Stimulated activated naive B cell treated with anti-CD40 and anti-IgM and Interleukin-4, amounts not matched to agents 10 μg/mL and 1 μg/mL and 100 μg/mL, for 72 hours (primary cell): ENCODE measurements at places on chromosomes 11 and 22.

DNA sequence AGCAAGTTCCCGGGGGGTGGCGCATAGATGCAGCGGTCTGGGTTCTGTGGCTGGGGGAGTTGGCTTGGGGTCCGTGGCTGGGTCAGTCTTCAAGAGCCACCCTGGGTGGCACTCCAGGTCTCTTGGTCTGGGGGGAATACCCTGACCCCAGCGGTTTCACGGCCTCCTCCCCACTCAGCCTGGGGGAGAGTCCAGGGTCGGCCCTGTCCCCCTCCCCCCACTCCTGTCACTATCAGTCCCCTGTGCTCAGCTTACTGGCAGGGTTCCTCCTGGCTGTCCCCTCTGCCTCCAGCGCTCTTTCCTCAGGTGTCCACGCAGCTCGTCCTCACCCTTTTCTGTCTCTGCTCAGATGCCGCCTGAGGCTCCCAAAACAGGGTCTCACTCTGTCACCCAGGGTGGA is 68.5 kb upstream of the PARVG start:
- DNase-seq, result no peak

DNA sequence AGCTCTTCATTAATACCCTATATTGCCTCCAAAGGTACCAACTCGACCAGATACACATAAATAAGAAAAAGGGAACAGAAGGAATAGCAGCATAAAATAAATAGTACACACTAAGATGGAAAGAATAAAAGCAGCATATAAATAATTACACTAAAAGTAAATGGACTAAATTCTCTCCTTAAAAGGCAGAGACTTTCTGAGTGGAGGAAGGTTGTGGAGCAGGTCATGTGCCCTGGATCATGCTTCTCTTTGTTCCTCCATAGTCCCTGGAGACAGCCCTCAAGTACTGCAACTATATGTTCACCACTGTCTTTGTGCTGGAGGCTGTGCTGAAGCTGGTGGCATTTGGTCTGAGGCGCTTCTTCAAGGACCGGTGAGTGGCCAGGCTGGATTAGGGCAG is 101.4 kb downstream of the CACNA1I start:
- no peak for DNase-seq

DNA sequence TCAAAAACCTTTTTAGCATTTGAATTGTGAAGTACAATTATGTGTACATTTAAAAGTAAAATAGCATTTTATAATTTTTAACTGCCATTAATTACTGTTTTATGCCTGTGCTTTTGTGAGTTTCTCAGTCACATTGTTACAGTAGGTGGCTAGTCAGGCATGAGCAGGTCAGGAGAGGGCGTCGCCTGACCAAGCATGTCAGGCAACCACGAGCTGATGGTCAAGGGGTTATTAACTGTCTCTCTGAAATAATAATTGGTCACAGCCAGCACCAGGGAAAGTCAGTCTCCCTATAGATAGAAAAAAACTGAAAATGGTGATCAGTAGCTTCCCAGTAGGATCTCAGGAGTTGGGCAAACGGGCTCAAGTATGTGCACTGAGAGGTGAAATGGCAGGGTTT is 19.4 kb upstream of the CCDC81 start:
- DNase-seq, result no peak

- DNase-seq, result no peak
Measured at GRCh38 chr11:35061516-35062440, 77.2 kb upstream of the CD44 start.
